ENCODE measurements at places on chromosomes 5 and 9.

DNA sequence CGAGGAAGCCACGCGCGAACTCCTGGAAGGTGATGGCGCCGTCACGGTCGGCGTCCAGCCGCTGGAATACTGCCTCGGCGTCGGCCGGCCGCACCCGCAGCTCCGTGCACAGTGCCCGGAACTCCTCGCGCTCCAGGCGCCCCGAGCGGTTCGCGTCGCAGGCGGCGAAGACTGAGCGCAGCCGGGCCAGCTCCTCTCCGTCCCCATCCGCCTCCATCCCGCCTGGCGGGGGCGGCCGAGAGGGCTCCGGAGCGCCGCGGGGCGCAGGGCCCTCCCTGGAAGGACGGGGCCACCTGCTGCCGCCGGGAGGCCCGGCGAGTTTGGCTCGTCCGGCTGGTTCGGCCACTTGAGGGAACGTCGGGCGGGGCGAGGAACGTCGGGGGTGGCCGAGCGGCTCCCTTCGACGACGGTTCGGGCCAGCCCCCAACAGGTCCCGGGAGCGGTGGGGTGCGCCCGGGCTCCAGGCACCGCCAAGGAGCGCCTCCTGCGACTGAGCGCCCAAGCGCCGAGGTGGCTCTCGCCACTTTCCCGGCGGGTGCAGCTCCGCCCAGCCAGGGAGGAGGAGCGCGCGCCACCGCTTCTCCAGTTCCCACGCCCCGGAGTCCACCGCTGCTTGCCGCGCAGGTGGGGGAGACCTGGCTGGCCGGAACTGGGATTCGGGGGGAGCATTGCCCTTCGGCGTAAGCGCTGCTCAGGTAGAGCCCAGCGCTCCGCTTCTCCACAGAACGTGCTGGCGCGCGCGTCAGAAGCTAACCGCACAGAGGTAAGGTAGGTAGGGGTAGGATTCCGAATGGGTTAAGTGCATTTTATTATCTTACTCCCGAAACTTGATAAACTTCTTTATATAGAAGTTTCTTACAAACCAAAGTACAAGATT, at the start of gene RASEF:
Gene RASEF, minus strand, starts transcription at position 492 of the 877 bp plus-strand sequence. Its CDS starts 275 bp downstream, at position 217.
- H3K36me3 ChIP-seq, result peaks cover 18% of the 10 kb centered on the region

GRCh38 chr9:91766315-91767069, 183.5 kb downstream of the ROR2 start:
- H3K36me3 ChIP-seq, result peaks cover 28% of the 10 kb centered on the region
- no peak overlapping the region for H3K4me3 ChIP-seq
- peaks cover 32% of the 10 kb centered on the region for H3K4me1 ChIP-seq
- H3K27me3 ChIP-seq, result no peaks in the 10 kb centered on the region

GRCh38 chr9:21837501-21837900, 35.1 kb downstream of the MTAP start:
- H3K27me3 ChIP-seq, result no peaks in the 10 kb centered on the region
- DNase-seq, result no peak
- peaks cover 6% of the 10 kb centered on the region for H3K4me1 ChIP-seq

- DNase-seq, result no peak
- no peak overlapping the region for H3K27ac ChIP-seq
- H3K36me3 ChIP-seq, result no peaks in the 10 kb centered on the region
- peaks cover 3% of the 10 kb centered on the region for H3K27me3 ChIP-seq
- no peak overlapping the region for H3K4me3 ChIP-seq
Observed at GRCh38 chr5:5403741-5404140, 18.7 kb upstream of the ICE1 start.

DNA sequence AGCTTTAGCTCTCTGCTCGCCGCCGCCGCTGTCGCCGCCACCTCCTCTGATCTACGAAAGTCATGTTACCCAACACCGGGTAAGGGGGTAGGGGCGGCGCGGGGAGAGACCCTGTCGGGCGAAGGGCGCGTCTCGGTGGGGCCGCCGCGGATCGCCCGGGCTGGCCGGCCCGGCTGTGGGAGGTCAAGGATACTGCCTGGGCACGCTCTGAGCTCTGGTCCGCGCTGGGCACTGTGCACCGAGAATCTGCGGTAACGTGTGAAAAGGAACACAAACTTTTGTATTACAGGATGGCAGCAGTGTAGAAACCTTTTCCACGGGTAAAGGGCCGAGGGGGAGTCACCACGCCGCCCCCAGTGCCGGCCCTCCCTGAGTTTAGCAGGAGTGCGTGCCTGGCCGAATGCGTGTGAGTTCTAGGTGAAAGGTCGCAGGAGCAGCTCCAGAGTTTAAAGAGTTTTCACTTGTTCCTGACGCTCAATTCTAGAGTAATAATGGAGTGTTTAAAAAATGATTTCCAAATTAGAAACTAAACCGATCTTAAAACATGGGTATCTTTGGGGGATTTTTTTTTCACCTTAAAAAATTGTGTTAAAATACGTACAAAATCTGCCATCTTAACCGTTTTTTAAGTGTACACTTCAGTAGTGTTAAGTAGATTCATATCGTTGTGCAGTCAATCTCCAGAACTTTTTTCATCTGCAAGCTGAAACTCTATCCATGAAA, at the start of gene HSDL2:
Gene HSDL2, plus strand, starts transcription at position 7 of the 723 bp plus-strand sequence. Its CDS starts 56 bp downstream, at position 63.
- peak within 1 kb of the TSS; percentile 97 for H3K4me3 ChIP-seq
- peak within 1 kb of the TSS; percentile 99 for H3K27ac ChIP-seq
- DNase-seq, result no peak
- H3K4me1 ChIP-seq, result peaks cover 40% of the 10 kb centered on the region
- peaks cover 10% of the 10 kb centered on the region for H3K36me3 ChIP-seq

DNA sequence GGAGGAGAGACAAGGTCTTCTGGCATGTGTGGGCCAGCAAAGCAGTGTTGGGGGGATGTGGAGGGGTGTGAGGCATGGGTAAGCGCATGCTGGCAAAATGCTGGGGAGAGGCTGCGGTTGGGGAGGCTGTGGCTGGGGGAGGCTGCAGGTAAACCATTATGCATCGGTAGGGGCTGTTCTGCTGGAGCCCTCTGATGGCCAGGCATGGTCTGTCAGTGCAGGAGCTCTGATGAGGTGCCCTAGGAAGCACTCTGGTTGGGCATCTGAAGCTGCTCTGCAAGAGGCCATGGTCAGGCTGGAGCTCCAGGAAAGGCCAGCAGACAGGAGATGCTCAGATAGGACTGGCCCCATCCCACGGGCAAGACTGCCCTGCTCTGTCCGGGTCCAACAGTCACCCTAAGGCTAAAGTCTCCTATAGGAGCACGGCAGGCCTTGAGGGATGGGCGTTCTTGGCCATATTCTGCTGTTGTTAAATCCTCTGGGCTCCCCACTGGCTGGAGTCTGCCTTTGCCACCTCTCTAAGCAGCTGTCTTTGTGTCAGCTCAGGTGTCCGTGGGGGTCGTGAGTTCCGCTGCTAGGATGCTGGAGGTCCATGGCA, 28.7 kb downstream of the ITGA2 start:
- H3K4me1 ChIP-seq, result no peaks in the 10 kb centered on the region
- H3K36me3 ChIP-seq, result no peaks in the 10 kb centered on the region
- no peak overlapping the region for H3K4me3 ChIP-seq
- no peak for DNase-seq

DNA sequence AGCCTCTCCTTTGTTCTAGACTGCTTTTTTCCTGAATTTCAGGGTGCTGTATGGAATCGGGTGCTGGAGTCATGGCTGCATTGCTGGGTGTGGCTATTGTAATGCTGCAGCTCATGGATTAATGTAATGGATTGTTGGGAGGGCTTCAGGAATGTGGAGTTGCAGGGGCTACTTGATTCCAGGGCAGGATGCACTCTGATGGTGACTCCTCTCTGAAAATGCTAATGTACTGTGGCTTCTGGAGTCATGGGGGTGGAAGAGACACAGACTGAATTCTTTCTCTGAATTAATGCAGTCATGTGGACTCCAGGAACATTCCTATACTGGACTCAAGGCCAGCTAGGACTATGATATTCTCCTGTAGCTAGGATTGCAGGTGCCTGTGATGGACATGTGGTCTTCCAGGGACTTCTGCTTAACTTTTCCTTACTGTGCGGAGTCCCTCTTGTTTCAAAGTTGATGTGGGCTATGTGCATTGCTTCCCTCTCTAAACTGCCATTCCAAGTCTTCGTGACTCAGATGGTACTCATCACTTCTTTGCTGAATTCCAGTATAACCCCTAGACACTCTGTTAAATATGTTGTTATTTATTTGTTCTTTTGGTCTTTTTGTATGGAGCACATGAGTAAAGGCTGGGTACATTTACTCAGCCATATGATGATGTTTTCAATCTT, 396.2 kb downstream of the KCTD16 start:
- no peak overlapping the region for H3K4me3 ChIP-seq
- H3K36me3 ChIP-seq, result no peaks in the 10 kb centered on the region
- DNase-seq, result no peak
- no peaks in the 10 kb centered on the region for H3K4me1 ChIP-seq
- H3K27me3 ChIP-seq, result no peaks in the 10 kb centered on the region

- DNase-seq, result no peak
- H3K4me3 ChIP-seq, result no peak overlapping the region
- H3K27ac ChIP-seq, result peak overlapping the region; percentile 30
- H3K36me3 ChIP-seq, result peaks cover 49% of the 10 kb centered on the region
- no peaks in the 10 kb centered on the region for H3K27me3 ChIP-seq
Observed at GRCh38 chr9:108869092-108869725, 7.1 kb downstream of the ACTL7A start.

DNA sequence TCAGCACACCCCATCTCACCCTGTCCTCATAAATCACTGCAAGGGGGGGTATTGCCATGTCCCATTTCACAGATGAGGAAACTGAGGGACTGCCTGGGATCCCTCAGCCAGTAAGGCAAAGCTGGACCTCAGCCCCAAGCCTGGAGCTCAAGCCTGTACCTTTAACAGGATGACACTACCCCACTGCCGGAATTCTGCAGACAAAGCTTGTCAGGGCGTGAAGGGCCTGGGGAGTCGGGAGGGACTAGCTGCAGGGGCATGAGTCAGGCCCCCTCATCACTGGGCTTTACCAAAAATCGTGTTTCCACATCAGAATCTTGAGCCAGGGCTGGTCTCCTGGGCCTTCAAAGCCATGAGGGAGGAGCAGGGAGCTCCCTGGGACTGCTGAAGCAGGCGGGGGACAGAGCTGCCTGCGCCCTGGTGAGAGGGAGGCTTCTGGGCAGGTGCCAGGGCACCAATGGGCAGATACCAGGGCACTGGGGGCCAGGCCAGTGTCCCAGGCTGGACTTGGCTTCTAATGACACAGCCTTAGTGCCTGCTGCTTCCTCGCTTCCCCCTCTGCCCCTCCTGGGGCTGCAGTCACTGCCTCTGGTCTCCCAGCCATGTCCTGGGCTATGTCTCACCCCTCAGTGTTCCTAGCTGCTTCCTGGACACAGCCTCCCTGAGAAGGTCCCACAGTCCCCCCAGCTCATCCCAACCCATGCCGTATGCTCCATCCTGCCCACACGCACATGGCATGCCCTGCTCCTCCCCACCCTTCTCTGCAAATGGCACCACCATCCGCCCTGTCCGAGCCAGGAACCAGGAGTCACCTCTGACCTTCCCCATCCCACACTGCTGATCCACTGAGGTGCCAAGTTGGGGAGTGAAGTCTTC, 80.7 kb downstream of the LMX1B start:
- H3K4me3 ChIP-seq, result no peak overlapping the region
- no peak for DNase-seq
- peaks cover 9% of the 10 kb centered on the region for H3K27me3 ChIP-seq
- peaks cover 10% of the 10 kb centered on the region for H3K4me1 ChIP-seq

DNA sequence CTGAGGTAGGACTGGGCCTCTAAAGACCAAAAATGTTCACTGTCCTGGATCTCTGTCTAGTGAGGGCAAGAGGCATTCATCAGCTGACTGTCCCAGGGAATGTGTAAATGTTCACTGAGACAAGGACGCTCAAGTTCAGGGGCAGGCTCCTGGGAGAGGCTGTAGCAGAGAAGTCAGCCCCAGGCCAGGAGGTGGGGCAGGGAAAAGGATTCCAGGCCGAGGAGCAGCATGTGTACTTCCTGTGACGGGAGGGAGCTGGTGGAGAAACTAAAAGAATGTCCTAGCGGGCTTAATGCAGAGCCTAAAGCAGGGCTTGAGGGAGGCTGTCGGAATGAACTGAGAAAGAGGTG, 205.8 kb downstream of the GABBR2 start:
- H3K27me3 ChIP-seq, result peaks cover 7% of the 10 kb centered on the region
- no peaks in the 10 kb centered on the region for H3K36me3 ChIP-seq
- peaks cover 22% of the 10 kb centered on the region for H3K4me1 ChIP-seq
- no peak for DNase-seq
- H3K4me3 ChIP-seq, result peak overlapping the region; percentile 60
- peak overlapping the region; percentile 92 for H3K27ac ChIP-seq

DNA sequence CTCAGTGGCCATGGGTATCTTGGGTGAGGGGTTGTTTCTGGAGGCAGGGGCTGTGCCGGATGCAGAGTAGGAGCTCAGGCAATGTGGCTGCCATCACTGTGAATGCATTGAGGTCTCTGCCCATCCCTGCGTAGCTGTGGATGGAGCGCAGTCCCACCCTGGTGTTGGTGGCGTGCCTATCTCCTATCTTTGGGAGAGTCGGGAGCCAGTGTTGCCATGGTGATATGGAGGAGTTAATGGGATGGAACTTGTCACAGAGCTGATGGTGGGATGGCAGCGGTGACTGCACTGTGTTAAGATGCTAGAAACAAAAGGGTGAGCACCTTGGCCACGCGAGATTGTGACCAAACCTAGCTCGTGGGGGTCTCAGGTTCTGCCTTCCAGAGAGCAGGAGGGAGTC, 197.3 kb downstream of the MELK start:
- H3K4me1 ChIP-seq, result no peaks in the 10 kb centered on the region
- H3K27me3 ChIP-seq, result peaks cover 59% of the 10 kb centered on the region
- H3K36me3 ChIP-seq, result no peaks in the 10 kb centered on the region
- DNase-seq, result no peak

- no peaks in the 10 kb centered on the region for H3K27me3 ChIP-seq
- H3K4me3 ChIP-seq, result no peak overlapping the region
- peaks cover 55% of the 10 kb centered on the region for H3K4me1 ChIP-seq
Observed at GRCh38 chr9:16671591-16672137, 198.8 kb downstream of the BNC2 start.

DNA sequence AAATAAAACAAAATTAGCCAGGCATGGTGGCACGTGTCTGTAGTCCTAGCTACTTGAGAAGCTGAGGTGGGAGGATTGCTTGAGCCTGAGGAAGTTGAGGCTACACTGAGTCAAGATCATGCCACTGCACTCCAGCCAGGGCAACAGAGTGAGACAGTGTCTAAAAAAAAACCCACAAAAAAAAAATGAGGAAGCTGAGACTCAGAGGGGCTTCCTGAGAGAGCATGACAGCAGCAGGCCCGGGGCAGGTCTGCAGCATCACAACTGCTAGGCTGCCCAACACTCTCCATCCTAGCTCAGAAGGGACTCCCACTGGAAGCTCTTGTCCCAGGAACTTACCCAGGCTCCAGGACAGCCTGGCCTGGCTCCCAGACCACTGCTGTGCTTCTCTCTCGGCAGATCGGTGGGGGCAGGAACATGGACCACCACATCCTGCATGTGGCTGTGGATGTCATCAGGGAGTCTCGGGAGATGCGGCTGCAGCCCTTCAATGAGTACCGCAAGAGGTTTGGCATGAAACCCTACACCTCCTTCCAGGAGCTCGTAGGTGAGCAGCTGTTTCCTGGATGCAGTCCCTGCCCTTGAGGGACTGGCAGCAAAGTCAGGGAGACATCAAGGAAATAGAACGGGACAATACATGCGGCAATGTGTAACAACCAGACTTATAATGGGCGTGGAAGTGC, 19.1 kb downstream of the PTGS1 start:
- no peaks in the 10 kb centered on the region for H3K36me3 ChIP-seq
- H3K27ac ChIP-seq, result no peak overlapping the region
- H3K27me3 ChIP-seq, result peaks cover 60% of the 10 kb centered on the region
- DNase-seq, result peak; percentile 51
- H3K4me3 ChIP-seq, result no peak overlapping the region

- no peak overlapping the region for H3K27ac ChIP-seq
- no peak overlapping the region for H3K4me3 ChIP-seq
- H3K4me1 ChIP-seq, result no peaks in the 10 kb centered on the region
- no peaks in the 10 kb centered on the region for H3K36me3 ChIP-seq
- no peak for DNase-seq
Observed at GRCh38 chr5:40939753-40940152, 30.5 kb downstream of the C7 start.
